ENCODE measurements at places on chromosomes 13 and 19. TPM values are rescaled to one million over a fixed set of nuclear protein-coding genes. Genes with fewer than 3 reads are reported as not detected.

The VSTM1 gene
- not detected for total RNA-seq

The NCAN gene
- total RNA-seq, result not detected

The GIPC3 gene
- total RNA-seq, result 6.1 TPM

The SPC24 gene
- 1.1 TPM for total RNA-seq

The ZFP30 gene
- total RNA-seq, result 1.7 TPM

The STOML3 gene
- total RNA-seq, result not detected

The KHSRP gene
- 152 TPM for total RNA-seq

The CEACAM5 gene
- not detected for total RNA-seq

The ZNF709 gene
- 3.4 TPM for total RNA-seq

DNA sequence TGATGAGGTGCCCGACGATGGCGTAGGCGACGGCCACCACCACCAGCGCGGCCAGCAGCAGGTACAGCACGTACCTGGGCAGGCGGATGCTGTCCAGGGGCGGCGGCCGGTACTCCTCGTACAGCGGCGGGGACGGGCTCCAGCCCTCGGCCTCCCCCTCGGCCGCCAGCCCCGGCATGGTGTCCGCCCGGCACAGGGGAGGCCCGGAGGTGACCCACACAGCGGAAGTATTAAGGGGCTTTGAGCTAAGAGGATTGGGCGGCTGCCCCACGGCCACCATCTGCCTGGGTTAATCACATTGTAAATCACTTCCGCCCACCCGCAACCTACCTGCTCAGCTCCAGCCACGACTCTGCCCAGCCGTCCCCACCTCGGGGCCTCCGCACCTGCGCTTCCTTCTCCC lies at the start of gene SMIM44:
Gene SMIM44, minus strand, starts transcription at position 216 of the 403 bp plus-strand sequence. Its CDS starts 38 bp downstream, at position 178.
- no peaks in the 10 kb centered on the region for H3K36me3 ChIP-seq
- no peak for DNase-seq
- H3K27ac ChIP-seq, result no peak within 1 kb of the TSS
- H3K4me1 ChIP-seq, result no peaks in the 10 kb centered on the region
- no peak within 1 kb of the TSS for H3K4me3 ChIP-seq

GRCh38 chr13:94120878-94121277 lies 358.6 kb downstream of the DCT start:
- DNase-seq, result no peak
- H3K36me3 ChIP-seq, result no peaks in the 10 kb centered on the region
- no peak overlapping the region for H3K27ac ChIP-seq
- no peaks in the 10 kb centered on the region for H3K4me1 ChIP-seq
- no peak overlapping the region for H3K4me3 ChIP-seq

DNA sequence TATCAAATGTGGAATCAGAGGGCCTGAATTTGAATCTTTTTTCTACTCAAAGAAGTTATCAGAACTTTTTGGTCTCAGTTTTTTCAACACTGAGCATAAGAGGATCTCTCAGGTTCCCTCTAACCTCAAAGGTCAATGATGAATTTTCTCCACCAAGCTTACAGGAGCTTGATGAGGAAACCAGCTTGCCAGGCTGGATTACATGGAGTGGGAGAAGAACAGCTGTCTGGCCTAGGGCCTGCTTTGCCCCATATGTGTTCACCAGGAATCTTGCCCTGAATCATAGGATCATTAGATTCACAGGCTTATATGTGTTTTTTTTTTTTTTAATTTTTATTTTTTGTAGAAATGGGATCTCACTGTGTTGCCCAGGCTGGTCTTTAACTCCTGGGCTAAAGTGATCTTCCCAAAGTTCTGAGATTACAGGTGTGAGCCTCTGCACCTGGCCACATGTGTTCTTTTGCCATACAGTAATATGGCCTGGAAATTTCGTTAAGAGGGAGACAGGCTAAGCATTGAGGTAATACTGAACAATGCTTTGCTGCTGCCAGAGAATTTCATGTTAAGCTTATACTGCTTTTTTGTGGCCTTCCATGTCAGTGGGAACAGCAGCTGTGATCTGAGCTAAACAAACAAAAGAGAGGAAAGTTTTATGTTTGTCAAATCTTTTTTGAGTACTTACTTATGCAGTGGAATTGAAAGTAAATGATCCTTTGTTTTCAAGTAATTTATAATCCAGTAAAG lies 110.6 kb downstream of the DNAJC3 start:
- peaks cover 38% of the 10 kb centered on the region for H3K36me3 ChIP-seq
- no peak overlapping the region for H3K27ac ChIP-seq
- no peaks in the 10 kb centered on the region for H3K27me3 ChIP-seq
- H3K4me3 ChIP-seq, result no peak overlapping the region

DNA sequence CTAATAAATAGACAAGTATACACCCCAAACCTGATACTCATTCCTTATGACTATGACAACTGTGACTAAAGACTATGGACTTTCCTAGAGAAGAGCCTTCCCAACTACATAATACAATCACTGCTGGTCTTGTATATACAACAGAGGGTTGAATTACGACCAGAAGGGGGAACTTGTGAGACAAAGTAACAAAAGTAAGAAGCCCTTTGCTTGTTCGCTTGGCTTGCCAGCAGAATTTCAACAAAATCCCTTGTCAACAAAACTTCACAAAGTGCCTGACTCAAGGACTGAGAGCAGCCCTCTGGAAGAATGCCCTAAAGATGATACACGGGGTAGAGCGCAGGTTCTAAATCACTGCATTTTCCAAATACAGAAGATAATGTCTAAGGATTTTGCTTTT lies 99.4 kb downstream of the WASF3 start:
- H3K27ac ChIP-seq, result no peak overlapping the region
- H3K36me3 ChIP-seq, result no peaks in the 10 kb centered on the region
- no peak for DNase-seq

- peak overlapping the region; percentile 39 for H3K4me3 ChIP-seq
- peak; percentile 81 for DNase-seq
- peak overlapping the region; percentile 73 for H3K27ac ChIP-seq
- no peaks in the 10 kb centered on the region for H3K27me3 ChIP-seq
- H3K36me3 ChIP-seq, result peaks cover 11% of the 10 kb centered on the region
- H3K4me1 ChIP-seq, result peaks cover 15% of the 10 kb centered on the region
Measured at GRCh38 chr19:13099073-13099999, 3.3 kb downstream of the LYL1 start.

DNA sequence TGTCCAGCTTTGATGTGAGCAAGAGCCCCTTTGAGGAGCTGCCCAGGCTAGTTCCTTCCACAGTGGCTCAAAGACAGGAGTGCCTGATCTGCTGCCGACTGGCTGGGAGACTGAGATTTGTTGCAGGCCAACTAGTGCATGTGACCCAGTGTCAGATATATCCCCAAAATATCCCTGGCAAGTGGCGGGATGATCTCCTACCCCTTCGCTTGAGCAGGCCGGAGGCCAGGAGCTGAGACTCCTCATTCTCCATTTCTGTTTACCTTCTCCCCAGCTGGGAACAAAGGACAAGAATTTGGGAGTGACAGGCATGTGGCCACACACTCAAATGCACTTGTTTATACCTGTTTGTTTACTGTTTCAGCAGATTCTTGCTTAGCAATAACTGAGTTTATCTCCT lies 37.1 kb upstream of the XPO4 start:
- no peak overlapping the region for H3K4me3 ChIP-seq
- DNase-seq, result no peak
- H3K36me3 ChIP-seq, result no peaks in the 10 kb centered on the region
- H3K27me3 ChIP-seq, result no peaks in the 10 kb centered on the region
- no peak overlapping the region for H3K27ac ChIP-seq
- no peaks in the 10 kb centered on the region for H3K4me1 ChIP-seq

GRCh38 chr13:111622051-111622531 lies 301.6 kb downstream of the TEX29 start:
- H3K27me3 ChIP-seq, result no peaks in the 10 kb centered on the region
- H3K4me3 ChIP-seq, result no peak overlapping the region
- no peak for DNase-seq

DNA sequence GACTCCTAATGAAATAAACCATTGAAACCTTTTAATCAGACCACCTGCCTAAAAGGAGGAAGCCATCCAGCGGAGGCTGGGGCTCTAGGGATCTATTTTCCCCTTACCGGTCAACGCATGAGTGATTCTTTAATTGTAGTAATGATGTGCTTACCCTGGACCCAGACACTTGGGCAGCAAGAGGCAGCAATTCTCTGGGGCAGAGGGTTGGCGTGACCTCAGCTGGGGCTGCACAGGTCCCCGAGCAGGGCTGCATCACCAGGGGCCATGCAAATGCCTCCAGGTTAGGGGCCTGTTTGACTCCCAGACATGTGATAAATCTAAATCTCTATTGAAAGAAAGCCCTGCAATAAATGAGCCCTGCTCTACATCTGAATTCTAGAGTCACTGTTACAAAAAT lies 194.2 kb upstream of the TSHZ3 start:
- no peaks in the 10 kb centered on the region for H3K27me3 ChIP-seq
- no peak overlapping the region for H3K4me3 ChIP-seq
- no peak overlapping the region for H3K27ac ChIP-seq
- DNase-seq, result no peak

- H3K4me3 ChIP-seq, result peak overlapping the region; percentile 9
- no peaks in the 10 kb centered on the region for H3K36me3 ChIP-seq
- H3K27me3 ChIP-seq, result no peaks in the 10 kb centered on the region
- H3K4me1 ChIP-seq, result peaks cover 94% of the 10 kb centered on the region
- no peak for DNase-seq
- peak overlapping the region; percentile 95 for H3K27ac ChIP-seq
Measured at GRCh38 chr19:13036366-13036976, 41.2 kb downstream of the NFIX start.

GRCh38 chr19:9847087-9847671 lies 12.1 kb downstream of the PIN1 start:
- peaks cover 52% of the 10 kb centered on the region for H3K36me3 ChIP-seq
- H3K27ac ChIP-seq, result peak overlapping the region; percentile 28
- H3K4me1 ChIP-seq, result no peaks in the 10 kb centered on the region
- DNase-seq, result peak; percentile 82
- H3K27me3 ChIP-seq, result no peaks in the 10 kb centered on the region

DNA sequence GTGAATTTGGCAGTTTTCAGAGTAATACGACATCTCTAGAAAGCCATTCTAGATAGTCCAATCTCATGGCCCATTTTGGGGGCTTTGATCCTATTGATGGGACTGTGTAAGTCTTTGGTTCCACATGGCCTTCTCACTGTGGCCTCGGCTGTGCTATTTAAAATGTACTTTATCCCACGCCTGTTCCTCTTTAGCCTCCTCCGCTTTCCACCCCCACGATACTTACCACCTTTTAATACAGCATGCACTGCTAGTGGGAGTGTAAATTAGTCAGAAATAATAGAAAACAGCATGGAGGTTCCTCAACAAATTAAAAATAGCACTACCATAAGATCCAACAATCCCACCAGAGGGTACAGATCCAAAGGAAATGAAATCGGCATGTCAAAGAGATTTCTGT lies 28.3 kb upstream of the CEBPG start:
- no peaks in the 10 kb centered on the region for H3K36me3 ChIP-seq
- no peak for DNase-seq
- H3K27ac ChIP-seq, result no peak overlapping the region
- no peaks in the 10 kb centered on the region for H3K27me3 ChIP-seq
- no peak overlapping the region for H3K4me3 ChIP-seq
- no peaks in the 10 kb centered on the region for H3K4me1 ChIP-seq

GRCh38 chr13:111491659-111492058 lies 171.2 kb downstream of the TEX29 start:
- H3K4me3 ChIP-seq, result no peak overlapping the region
- H3K27me3 ChIP-seq, result no peaks in the 10 kb centered on the region
- H3K27ac ChIP-seq, result no peak overlapping the region
- H3K36me3 ChIP-seq, result no peaks in the 10 kb centered on the region

DNA sequence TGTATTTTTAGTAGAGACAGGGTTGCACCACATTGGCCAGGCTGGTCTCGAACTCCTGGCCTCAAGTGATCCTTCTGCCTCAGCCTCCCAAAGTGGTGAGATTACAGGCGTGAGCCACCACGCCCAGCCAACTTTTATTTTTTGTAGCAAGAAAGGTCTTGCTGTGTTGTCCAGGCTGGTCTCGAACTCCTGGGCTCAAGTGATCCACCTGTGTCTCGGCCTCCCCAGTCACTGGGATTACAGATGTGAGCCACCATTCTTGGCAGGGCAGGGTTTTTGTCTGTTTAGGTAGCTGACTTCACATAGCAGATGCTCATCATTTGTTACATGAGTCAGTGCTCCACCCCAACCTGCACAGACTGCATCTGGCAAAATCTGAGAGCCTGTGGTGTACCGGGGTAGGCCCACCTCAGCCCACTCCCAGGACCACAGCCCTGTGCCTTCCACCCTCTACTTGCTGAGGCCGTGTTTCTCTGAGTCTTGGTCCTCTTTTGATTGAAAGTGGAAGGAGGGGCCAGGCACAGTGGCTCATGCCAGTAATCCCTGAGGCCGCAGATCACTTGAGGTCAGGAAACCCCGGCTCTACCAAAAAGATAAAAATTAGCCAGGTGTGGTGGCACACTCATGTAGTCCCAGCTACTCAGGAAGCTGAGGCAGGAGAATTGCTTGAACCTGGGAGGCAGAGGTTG lies 4.2 kb upstream of the TNPO2 start:
- peaks cover 6% of the 10 kb centered on the region for H3K4me1 ChIP-seq
- H3K27me3 ChIP-seq, result no peaks in the 10 kb centered on the region
- no peak overlapping the region for H3K4me3 ChIP-seq
- H3K27ac ChIP-seq, result no peak overlapping the region

- no peak for DNase-seq
- H3K4me3 ChIP-seq, result no peak overlapping the region
- H3K36me3 ChIP-seq, result no peaks in the 10 kb centered on the region
- H3K27ac ChIP-seq, result no peak overlapping the region
Measured at GRCh38 chr19:46766569-46767317, 20.5 kb upstream of the STRN4 start.

GRCh38 chr19:47509973-47510372 lies 4.9 kb downstream of the NAPA start:
- H3K4me3 ChIP-seq, result peak overlapping the region; percentile 14
- H3K36me3 ChIP-seq, result peaks cover 3% of the 10 kb centered on the region
- peaks cover 26% of the 10 kb centered on the region for H3K4me1 ChIP-seq

GRCh38 chr13:25135896-25136295 lies 36.2 kb downstream of the AMER2 start:
- no peak overlapping the region for H3K27ac ChIP-seq
- no peak overlapping the region for H3K4me3 ChIP-seq
- DNase-seq, result no peak
- no peaks in the 10 kb centered on the region for H3K4me1 ChIP-seq
- no peaks in the 10 kb centered on the region for H3K36me3 ChIP-seq

- no peaks in the 10 kb centered on the region for H3K36me3 ChIP-seq
- H3K27me3 ChIP-seq, result no peaks in the 10 kb centered on the region
- no peak for DNase-seq
- no peak overlapping the region for H3K4me3 ChIP-seq
- H3K4me1 ChIP-seq, result no peaks in the 10 kb centered on the region
Measured at GRCh38 chr13:104810242-104810641, 1725.2 kb downstream of the EFNB2 start.

GRCh38 chr13:73278186-73278585 lies 219.4 kb downstream of the KLF5 start:
- H3K27me3 ChIP-seq, result no peaks in the 10 kb centered on the region
- no peak overlapping the region for H3K4me3 ChIP-seq
- no peak overlapping the region for H3K27ac ChIP-seq
